ENCODE measurements at places on chromosomes 3 and 15.

GRCh38 chr3:152591515-152591914, 243.4 kb upstream of the P2RY1 start:
- no peak for DNase-seq

GRCh38 chr3:43862992-43863805, 172.5 kb downstream of the ABHD5 start:
- DNase-seq, result no peak

DNA sequence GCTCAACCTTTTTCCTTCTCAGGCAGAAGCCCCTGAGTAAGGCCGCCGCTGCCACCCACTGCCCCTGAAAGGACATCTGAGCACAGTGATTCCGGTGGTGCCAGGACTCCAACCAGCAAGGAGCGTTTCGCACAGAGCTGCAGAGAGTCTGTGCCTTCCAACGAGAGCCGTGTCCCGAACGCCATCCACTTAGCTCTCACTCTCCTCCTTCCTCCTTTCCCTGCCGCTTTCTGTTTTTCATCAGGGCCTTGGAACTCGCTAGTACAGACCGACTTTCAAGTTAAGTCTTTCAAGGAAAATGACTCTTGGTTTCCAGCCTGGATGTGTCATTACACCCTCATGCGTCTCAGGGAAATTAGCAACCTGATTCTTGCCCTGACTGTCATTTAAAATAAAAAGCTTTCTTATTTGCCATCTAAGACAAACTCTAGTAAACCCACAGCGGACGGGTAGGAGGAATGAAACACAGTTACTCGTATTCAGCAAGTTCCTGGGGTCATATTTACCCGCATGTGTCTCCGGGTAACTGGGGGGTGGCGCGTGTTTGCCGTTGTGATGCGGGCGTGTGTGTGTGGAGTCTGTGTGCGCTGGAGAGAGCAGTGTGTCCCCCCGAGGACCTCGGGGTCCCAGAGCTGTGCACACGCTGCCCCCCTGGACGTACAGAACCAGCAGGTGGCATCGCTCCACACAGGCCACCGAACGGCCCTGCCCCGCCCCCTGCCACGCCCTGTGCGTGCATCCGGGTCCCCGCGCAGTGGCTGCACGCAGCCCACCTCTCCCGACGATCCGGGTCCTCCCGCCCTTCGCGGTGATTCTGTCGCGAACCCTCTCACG, 30.4 kb upstream of the ALDH1A3 start:
- DNase-seq, result peak; percentile 60

DNA sequence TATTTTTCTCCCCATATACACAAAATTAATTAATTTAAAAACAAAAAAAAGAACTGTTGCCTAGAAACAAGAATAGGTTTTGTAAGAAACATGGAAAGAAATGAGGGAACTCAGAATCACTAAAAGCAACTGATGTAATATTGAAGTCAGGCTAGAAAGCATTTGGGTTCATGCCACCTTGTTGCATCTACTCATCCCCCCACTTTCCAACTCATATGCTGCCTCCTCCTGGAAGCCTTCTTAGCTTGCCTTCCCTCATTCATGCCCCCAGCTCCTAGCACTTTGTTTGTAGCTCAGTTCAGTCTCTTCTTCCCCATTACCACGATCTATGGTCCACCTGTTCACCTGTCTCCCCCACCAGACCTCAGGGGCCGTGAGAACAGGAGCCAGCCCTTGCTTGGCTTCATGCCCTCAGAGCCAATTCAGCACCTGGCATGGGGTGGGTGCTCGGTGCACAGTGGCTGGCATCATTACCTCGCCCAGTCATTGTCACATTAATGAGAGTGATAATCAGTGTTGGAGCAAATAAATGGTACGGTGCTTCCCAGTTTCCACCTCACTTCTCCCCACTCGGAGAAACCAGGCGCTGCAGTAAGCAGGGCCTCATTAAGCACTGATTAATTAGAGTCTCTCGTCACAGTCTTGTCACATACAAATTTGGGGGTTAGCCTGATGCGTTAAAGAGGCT, 62.4 kb upstream of the SLC6A1 start:
- DNase-seq, result no peak

DNA sequence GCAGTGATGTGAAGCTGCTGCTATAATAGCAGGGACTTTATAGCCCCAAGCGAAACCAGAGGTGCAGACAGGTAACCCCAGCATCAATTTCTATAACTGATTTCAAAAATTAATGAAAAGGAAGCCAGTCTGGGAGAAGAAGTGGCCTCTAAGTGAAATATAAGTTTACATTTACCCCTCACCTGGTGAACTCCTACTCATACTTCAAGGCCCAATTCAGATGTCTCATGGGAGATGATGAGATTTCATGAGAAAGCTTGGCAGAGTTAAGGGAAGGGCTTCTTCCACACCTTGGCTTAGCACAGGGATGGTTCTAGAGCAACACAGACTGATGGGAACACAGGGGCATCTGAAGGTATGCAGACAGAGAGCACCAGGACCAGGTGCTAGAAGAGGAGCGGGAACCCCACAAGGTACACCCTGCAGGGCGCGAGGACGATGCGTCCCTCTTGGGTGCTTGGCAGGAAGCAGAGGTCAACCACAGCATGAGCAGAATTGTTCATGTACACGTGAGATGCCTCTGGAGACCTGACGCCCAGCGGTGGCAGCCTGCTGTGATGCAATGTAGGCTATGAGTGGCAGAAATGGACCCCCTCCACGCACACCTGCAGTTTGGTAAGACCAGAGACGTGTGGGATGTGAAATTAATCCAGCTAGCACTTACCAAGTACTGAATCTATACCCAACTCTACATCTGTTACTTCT, 102.9 kb downstream of the SRGAP3 start:
- peak; percentile 28 for DNase-seq

DNA sequence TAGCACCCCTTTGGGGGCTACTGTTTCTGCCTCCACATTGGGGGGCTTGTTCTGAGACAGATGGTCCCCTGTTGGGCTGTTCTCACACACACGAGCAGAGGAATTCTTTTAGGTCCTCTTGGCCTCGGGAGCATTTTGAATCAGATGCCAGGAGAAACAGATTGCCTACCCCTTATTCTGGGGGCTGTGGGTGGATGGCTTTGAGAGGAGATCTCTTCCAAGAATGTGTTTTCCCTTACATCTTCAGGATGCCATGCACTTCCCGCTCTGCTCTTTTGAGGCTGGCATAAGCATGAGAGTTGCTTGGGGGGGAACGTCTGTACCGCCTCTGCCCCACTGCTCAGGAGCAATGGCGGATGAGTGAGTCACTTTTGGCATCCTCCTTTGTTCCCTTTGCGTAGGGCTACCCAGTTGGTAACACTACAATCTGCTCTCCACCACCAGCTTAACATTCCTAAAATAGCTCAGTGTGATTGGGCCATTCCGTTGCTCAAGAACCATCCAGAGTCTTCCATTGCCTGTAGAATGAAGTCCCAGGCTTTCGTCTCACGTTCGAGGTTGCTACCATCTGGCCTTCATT, 154.4 kb downstream of the RPLP1 start:
- no peak for DNase-seq

- DNase-seq, result no peak
Observed at GRCh38 chr15:58588096-58588495, 156.3 kb downstream of the LIPC start.

DNA sequence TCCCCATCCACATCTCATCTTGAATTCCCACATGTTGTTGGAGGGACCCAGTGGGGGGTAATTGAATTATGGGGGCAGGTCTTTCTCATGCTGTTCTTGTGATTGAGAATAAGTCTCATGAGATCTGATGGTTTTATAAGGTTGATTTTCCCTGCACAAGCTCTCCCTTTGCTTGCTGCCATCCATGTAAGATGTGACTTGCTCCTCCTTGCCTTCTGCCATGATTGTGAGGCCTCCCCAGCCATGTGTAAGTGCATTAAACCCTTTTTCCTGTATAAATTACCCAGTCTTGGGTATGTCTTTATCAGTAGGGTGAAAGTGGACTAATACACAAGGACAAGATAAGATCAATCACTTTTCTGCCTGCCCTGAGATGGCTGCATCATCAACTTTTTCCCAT, 5.8 kb upstream of the CCK start:
- DNase-seq, result no peak

GRCh38 chr3:45923755-45924154, 19.5 kb upstream of the CXCR6 start:
- no peak for DNase-seq

DNA sequence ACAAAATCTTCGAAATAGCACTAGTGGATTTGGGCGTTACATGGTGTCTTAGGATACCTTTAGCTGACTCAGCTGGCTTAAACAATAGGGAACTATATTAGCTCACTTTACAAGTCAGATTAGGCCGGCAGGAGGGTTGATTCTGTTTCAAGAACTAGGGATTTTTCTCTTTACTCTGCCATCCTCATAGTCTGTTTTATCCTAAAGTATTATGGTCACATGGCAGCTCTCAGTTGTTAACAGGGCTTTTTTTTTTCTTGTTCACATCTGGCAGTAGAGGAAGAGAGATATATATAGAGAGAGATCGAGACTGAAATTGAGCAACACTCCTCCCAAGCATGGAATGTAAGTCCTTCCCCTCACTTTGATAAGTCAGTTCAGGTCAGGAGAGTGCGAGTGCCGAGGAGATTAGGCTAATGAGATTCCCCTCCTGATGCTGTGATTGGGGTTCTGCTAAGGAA, 32.9 kb downstream of the CHP1 start:
- no peak for DNase-seq

DNA sequence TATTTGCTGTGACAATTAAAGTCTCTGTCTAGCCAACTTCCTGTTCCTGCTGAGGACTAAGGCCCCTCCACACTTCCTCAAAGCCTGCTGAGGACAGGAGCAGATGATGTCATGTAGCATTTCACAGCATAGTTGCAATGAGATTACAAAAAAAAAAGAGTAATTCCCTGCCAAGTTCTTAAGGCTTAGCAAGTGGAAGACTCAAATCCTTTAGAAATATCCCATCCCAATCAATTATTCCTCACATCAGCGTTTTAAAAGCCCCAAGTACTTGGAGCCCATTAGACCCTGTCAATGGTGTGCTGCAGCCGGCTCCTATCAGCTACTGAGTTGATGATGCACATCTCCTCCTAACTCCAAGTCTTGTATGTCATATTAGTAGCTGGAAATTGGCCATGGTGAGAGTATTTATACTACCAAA, 51.7 kb downstream of the TRANK1 start:
- DNase-seq, result no peak

DNA sequence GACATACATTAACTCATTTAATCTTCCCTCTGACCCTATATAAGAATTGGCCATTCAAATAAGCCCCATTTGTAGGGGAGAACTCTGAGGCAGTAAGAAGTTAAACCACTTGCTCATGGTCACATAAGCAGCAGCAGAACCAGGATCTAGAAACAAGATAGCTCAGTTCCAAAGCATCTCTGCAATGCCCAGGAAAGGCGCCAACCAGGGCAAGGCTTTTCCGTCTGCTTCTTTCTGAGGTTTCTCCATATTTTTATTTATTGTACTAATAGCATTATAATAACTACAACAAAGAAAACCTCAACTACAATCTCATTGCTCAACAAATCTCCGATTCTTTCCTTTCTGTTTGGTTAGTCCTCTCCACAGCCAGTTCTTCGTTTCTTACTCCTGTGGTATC, 4.3 kb upstream of the UBE2E2 start:
- DNase-seq, result no peak

DNA sequence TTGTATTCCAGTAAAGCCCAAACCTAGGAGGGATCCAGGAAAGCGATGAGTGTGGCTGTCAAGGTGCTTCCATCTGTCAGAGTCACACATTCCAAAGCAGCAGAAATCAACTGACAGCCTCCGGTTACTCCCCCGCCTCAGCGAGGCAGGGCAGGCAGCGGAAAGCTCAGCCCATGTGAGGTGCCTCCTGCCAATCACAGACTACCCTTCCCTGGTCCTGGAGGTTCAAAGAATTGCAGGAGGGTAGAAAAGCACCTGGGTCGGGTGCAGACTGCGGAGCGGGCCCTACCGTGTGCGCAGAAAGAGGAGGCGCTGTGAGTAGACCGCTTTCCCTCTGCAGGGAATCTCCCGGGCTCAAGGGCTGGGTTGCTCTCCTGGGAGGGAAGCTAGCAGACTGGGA, at the start of gene UPK1B:
UPK1B (plus strand) TSS at position 274 of the 400 bp plus-strand sequence. CDS start 13,144 bp downstream, outside the sequence.
- no peak for DNase-seq

GRCh38 chr15:77675806-77676415, 43.2 kb upstream of the LINGO1 start:
- DNase-seq, result no peak

- DNase-seq, result no peak
Observed at GRCh38 chr15:32730677-32731654, 13.2 kb downstream of the GREM1 start.

DNA sequence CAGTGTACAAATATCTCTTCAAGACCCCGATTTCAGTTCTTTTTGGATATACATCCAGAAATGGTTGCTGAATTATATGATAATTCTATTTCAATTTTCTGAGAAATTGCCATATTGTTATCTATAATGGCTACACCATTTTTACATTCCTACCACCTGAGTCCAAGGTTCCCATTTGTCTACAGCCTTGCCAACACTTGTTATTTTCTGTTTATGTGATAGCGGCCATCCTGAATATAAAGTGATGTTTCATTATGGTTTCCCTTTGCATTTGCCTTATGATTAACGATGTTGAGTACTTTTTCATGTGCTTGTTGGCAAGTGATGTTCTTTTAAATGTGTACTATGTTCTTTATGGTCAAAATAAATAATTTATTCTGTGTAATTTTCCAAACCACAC, 8.5 kb downstream of the NR1I2 start:
- no peak for DNase-seq

DNA sequence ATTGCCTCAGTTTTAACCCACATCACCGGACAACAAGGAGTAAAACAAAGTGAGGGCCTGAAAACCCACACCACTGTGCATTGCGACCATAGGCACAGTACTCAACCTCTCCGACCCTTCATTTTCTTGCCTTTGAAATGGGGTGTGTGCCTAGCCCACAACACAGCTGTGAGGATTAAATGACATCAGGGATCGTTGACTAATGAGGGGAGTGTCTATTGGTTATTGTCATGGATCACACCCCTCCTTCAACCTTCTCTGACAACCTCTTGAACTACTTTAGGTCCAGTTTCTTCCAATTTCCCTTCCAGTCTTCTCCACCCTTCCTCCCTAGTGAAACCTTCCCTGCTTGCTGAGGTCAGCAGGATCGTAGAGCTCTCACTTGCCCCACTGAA, 89.5 kb downstream of the HES1 start:
- DNase-seq, result no peak

DNA sequence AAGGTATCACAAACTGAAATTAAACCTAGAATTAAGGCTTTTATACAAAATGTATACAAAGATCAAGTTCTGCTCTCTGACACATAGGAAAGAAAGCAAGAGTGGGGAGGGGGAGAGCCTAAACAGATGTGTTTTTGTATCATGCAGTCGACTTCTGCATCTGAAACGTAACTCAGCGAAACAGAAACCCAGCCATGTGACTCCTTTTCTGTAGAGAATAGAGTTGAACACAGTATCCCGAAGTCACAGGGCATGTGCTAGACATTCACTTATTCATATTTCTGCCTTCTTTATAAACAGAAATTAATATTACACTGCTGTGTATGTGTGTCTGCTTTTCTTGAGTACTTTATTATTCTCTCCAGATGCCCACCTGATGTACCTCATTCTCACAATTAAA, 121.0 kb downstream of the PDZRN3 start:
- peak; percentile 12 for DNase-seq

GRCh38 chr3:140585828-140586227, 92.0 kb upstream of the TRIM42 start:
- DNase-seq, result no peak

Data from GM06990 (cell line).